ENCODE measurements at places on chromosomes 2 and 18. TPM values are rescaled to one million over a fixed set of nuclear protein-coding genes. Genes with fewer than 3 reads are reported as not detected.

The TUBA3D gene
- not detected for total RNA-seq

The CFAP65 gene
- not detected for total RNA-seq

The ANKRD30B gene
- total RNA-seq = not detected

The STAT4 gene
- total RNA-seq = 57.4 TPM

The NPAS2 gene
- total RNA-seq = 6.5 TPM

The MPP4 gene
- not detected for total RNA-seq

The ABCG5 gene
- total RNA-seq = not detected

The STON1 gene
- 1.2 TPM for total RNA-seq

The TMEM87B gene
- total RNA-seq = 15.0 TPM

The CENPA gene
- 16.6 TPM for total RNA-seq

The RBM43 gene
- total RNA-seq = 1.9 TPM

The CCDC68 gene
- total RNA-seq = not detected

The CYP27A1 gene
- total RNA-seq = 0.39 TPM

The TAF1B gene
- 25.1 TPM for total RNA-seq

The ADGRF3 gene
- 2.9 TPM for total RNA-seq

The TRABD2A gene
- total RNA-seq = 62.2 TPM

The PAX8 gene
- 1.6 TPM for total RNA-seq

The ACVR2A gene
- total RNA-seq = 3.6 TPM

Data from activated T-helper 1 cell treated with anti-CD3 and anti-CD28 coated beads, Interleukin-12 subunit alpha, Interleukin-12 subunit beta, Interleukin-2, Interleukin-4 antibody, amounts not matched to agents 30 ng/mL and 10 ng/mL and 1 ng/mL, durations not matched to agents 14 hours and 24 hours and 36 hours (primary cell).